ENCODE measurements at places on chromosomes 4 and X. TPM values are rescaled to one million over a fixed set of nuclear protein-coding genes. Genes with fewer than 3 reads are reported as not detected.

DNA sequence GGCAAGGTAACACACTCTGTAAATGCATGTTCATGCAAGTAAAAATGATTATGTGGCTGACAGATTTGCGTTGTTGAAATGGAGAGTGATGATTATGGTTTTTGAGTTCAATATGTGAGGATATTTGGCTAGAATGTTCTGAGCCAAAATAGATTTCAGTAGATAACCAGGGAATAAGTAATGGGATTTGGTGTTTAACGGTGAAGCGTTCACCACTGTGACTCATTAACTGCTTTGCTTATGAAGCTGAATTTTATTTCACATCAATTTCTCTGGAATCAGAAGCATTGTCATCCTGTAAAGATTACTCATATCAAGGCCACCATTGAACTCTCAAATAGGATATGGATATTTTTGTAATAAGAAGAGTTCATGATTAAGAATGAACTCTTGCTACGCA lies 11.7 kb downstream of the AFP start:
- H3K27me3 ChIP-seq, result no peaks in the 10 kb centered on the region
- H3K4me1 ChIP-seq, result no peaks in the 10 kb centered on the region
- no peak overlapping the region for H3K27ac ChIP-seq
- H3K36me3 ChIP-seq, result no peaks in the 10 kb centered on the region
- no peak overlapping the region for H3K4me3 ChIP-seq
- DNase-seq, result no peak

- H3K36me3 ChIP-seq, result no peaks in the 10 kb centered on the region
- no peaks in the 10 kb centered on the region for H3K27me3 ChIP-seq
- H3K4me3 ChIP-seq, result no peak overlapping the region
- DNase-seq, result no peak
- no peaks in the 10 kb centered on the region for H3K4me1 ChIP-seq
- H3K27ac ChIP-seq, result no peak overlapping the region
These were observed 19.4 kb upstream of the TSPAN5 start for GRCh38 chr4:98677799-98678198.

DNA sequence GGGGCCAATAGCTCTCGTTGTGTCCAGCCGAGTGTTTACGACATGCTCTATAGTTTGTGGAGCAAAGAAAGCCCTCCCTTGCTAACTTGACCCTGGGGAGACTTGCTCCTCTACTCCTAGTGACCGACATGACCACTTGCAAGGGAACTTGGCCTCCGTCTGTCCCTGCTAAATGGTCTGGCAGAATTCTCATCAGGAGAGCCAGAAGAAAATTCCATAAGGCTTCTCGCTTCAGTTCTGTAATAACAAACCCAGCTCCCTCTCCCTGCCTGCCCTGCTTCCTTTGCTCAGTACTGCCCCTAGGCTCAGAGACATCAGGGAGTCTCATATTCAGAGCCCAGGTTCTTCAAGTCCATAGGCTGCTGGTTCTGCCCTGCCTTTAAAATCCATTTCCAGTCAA lies 13.0 kb downstream of the DOCK11 start:
- no peak overlapping the region for H3K4me3 ChIP-seq
- peak overlapping the region; percentile 41 for H3K27ac ChIP-seq

GRCh38 chr4:158236304-158237030 lies 26.2 kb downstream of the TMEM144 start:
- H3K36me3 ChIP-seq, result no peaks in the 10 kb centered on the region
- H3K4me1 ChIP-seq, result no peaks in the 10 kb centered on the region
- DNase-seq, result no peak
- H3K4me3 ChIP-seq, result no peak overlapping the region
- H3K27ac ChIP-seq, result no peak overlapping the region

DNA sequence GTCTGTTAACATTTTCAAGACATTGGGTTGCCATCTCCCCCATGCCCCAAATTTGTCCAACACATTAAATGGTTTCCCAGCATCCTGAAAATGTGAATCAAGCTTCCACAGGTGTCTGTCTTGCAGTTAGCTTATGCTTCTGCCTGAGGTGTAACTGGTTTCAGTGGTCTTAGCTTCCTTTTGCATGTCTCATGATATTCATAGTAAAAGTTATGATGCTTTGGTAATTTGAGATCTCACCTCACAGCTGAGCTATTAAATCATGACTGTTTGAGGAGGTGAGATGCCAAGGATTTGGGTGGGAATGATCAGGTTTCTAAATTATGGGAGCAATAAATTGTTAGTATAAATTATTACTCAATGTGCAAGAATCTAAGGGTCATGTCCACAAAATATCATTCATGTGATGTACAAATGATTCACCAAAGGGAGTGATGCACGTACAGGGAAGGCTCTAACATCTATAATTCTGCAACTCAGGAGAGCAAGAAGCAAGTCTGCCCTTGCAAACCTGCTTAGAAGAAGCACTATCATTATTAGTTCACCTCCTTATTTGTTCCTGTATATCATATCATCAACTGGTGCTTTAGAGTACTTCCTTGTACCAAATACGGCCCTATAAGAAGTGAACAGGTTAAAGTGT lies 17.1 kb upstream of the RAI2 start:
- DNase-seq, result no peak
- no peaks in the 10 kb centered on the region for H3K27me3 ChIP-seq
- H3K36me3 ChIP-seq, result no peaks in the 10 kb centered on the region
- H3K4me1 ChIP-seq, result no peaks in the 10 kb centered on the region

The RBM47 gene
- polyA plus RNA-seq, result 0.07 TPM

DNA sequence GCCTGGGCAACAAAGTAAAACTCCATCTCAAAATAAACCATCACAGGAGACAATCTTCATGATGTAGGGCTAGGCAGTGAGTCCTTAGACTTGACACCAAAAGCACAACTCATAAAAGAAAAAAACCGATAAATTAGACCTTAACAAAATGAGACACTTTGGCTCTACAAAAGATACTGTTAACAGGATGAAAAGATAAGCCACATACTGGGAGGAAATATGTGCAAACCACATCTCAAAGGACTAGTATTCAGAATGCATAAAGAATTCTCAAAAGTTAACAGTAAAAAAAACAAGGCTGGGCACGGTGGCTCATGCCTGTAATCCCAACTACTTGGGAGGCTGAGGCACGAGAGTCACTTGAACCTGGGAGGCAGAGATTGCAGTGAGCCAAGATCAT lies 13.2 kb downstream of the EFHC2 start:
- no peak overlapping the region for H3K27ac ChIP-seq
- no peaks in the 10 kb centered on the region for H3K4me1 ChIP-seq
- H3K36me3 ChIP-seq, result no peaks in the 10 kb centered on the region
- no peak overlapping the region for H3K4me3 ChIP-seq
- DNase-seq, result no peak

- H3K27me3 ChIP-seq, result no peaks in the 10 kb centered on the region
- DNase-seq, result no peak
- no peaks in the 10 kb centered on the region for H3K36me3 ChIP-seq
- no peak overlapping the region for H3K27ac ChIP-seq
- no peak overlapping the region for H3K4me3 ChIP-seq
- no peaks in the 10 kb centered on the region for H3K4me1 ChIP-seq
These were observed 9.0 kb downstream of the TCEAL1 start for GRCh38 chrX:103637604-103638338.

DNA sequence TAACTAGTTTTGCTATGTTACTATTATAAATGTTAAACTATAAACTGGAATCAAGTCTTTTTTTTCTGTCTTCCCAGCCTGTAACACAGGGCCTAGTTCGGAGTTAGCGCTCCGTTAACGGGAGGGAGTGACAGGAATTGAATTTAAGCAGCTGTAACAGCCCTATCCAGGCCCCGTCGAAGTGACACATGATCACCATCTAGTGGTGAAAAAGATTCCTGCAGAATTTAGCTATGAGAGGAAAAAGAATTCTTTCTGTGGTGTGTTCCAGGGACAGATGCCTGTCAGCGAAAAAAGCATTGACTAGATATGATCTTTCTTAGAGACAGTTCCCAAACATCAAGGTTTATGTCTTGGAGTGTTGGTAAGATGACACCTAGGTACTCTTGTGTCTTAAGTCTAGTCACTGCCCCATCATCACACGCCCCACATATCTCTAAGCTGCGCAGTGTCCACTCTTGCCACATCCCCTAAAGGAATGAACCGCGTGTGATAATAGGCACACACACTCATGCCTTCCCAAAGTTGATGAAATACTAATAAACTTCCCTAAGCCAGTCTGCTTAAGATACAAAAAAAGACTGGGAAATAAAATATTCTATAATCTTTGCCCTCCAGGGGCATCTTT lies 2.1 kb downstream of the GAB3 start:
- no peaks in the 10 kb centered on the region for H3K36me3 ChIP-seq
- no peak overlapping the region for H3K4me3 ChIP-seq
- DNase-seq, result peak; percentile 60

DNA sequence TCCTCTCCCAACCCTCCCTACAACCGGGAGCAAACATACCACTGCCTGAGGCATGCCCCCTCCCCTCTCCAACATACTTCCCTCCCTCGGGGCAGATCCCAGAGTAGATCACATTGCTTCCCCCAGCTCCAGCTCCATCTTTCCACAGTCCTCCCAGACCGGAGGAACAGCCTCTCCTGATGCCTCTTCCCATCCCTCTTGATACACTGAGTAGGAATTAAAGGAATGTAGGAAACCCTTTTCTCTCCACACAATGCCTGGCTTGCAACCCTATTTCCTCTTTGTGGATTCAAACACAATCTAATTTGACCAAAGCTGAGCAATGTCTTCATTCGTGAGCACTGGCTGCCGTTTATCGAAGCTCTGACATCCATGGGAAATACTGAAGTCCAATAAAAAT lies 339.8 kb downstream of the BCOR start:
- no peaks in the 10 kb centered on the region for H3K4me1 ChIP-seq
- no peak for DNase-seq
- no peaks in the 10 kb centered on the region for H3K27me3 ChIP-seq
- no peak overlapping the region for H3K27ac ChIP-seq
- no peak overlapping the region for H3K4me3 ChIP-seq

The ENPEP gene
- not detected for polyA plus RNA-seq

The SSX4 gene
- polyA plus RNA-seq, result not detected

The GPR119 gene
- not detected for polyA plus RNA-seq

GRCh38 chrX:132433001-132433400 lies 55.8 kb downstream of the MBNL3 start:
- H3K4me3 ChIP-seq, result no peak overlapping the region
- H3K36me3 ChIP-seq, result no peaks in the 10 kb centered on the region
- H3K4me1 ChIP-seq, result no peaks in the 10 kb centered on the region
- H3K27me3 ChIP-seq, result no peaks in the 10 kb centered on the region
- H3K27ac ChIP-seq, result no peak overlapping the region

The UGT2B10 gene
- polyA plus RNA-seq, result not detected

GRCh38 chrX:12802741-12803140 lies 11.5 kb downstream of the PRPS2 start:
- H3K4me1 ChIP-seq, result no peaks in the 10 kb centered on the region
- H3K27ac ChIP-seq, result no peak overlapping the region
- H3K36me3 ChIP-seq, result peaks cover 10% of the 10 kb centered on the region
- no peak overlapping the region for H3K4me3 ChIP-seq
- H3K27me3 ChIP-seq, result no peaks in the 10 kb centered on the region

The ZDHHC15 gene
- 0.08 TPM for polyA plus RNA-seq

The FSTL5 gene
- not detected for polyA plus RNA-seq

The PRSS48 gene
- not detected for polyA plus RNA-seq

The KLKB1 gene
- polyA plus RNA-seq, result not detected

DNA sequence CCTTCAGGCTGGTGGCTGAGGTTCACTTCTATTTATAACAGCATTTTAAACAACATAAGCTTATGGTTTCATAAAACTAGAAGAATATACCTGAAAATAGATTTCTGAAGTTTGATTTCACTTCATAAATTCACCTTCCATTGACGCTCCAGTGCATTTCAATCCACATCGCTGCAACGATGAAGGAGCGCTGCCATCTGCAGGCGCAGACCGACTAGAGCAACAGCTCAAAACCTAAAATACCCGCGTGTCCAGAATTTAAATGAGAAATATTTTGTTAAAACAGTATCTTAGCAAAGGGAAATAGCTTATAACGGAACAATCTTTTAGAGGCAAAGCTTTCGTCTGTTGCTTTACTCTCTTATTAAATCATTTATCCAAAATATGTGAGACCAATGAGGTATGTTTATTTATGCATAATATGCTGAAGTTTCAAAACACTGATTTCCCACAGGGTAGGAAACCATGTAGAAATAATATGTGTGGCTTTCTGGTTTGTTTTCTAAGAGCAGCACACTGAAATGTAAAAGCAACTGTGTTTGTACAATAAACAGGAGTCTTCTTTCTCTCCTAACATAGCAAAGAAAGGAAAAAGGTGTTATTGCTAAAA lies 816.4 kb upstream of the FRG1 start:
- H3K27ac ChIP-seq, result no peak overlapping the region
- no peaks in the 10 kb centered on the region for H3K4me1 ChIP-seq
- no peaks in the 10 kb centered on the region for H3K36me3 ChIP-seq
- DNase-seq, result no peak

DNA sequence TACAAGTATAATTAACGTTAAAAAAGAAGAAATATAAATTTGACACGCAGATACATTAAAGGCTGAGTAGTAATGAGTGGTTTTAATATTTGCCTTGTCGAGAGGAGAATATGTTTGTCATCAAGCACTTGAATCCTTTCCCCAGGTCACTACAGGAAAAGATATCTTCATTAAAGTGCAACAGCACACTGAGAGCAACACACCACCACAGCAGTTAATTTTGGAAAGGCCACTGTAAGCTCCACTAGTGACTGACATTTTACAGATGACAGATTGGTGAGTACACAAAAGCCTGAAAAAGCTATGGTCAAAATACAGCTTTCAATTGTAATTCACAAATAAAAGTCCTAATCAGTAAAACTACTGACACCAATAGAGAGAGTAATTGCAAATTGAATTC lies 76.6 kb downstream of the ZNF718 start:
- H3K36me3 ChIP-seq, result no peaks in the 10 kb centered on the region
- H3K27ac ChIP-seq, result no peak overlapping the region
- no peaks in the 10 kb centered on the region for H3K27me3 ChIP-seq
- no peak for DNase-seq
- no peak overlapping the region for H3K4me3 ChIP-seq

DNA sequence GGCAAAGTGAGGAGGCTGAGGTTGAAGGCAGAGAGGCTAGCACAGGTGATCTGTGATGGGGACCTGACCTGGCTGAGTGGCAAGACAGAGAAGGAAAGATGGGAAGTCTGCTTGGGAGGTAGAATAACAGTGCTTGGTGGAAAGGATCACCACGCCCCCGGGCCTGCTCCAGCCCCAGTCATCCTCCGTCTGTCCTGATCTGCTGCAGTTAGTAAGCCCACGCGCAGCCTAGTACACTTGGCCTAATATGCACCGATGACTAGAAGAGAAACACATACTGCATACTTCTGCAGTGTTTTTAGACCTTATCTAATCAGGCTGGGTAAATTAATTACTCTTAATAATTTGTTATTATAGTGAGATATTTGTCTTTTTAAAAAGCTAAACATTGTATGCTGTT lies 103.7 kb upstream of the KLF3 start:
- H3K4me3 ChIP-seq, result no peak overlapping the region
- H3K27ac ChIP-seq, result no peak overlapping the region
- no peak for DNase-seq
